ENCODE measurements at places on chromosomes 4 and X.

DNA sequence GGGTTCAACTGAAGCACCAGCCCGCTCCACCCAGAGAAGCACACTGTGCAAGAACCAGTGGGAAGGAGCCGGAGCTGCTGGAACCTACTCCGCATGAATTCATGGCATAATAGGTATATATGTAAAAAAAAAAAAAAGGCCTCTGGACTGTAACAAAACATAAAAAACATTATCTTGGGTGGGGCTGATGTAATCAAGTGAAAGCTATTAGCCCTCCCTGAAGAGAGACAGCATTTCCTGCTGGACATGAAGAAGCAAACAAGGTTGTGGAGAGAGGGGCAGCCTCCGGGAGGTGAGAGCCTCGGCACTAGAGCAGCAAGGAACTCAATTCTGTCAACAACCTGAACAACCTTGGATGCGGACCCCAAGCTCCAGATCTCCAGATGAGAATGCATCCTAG, 50.7 kb downstream of the PLAC1 start:
- DNase-seq = no peak

DNA sequence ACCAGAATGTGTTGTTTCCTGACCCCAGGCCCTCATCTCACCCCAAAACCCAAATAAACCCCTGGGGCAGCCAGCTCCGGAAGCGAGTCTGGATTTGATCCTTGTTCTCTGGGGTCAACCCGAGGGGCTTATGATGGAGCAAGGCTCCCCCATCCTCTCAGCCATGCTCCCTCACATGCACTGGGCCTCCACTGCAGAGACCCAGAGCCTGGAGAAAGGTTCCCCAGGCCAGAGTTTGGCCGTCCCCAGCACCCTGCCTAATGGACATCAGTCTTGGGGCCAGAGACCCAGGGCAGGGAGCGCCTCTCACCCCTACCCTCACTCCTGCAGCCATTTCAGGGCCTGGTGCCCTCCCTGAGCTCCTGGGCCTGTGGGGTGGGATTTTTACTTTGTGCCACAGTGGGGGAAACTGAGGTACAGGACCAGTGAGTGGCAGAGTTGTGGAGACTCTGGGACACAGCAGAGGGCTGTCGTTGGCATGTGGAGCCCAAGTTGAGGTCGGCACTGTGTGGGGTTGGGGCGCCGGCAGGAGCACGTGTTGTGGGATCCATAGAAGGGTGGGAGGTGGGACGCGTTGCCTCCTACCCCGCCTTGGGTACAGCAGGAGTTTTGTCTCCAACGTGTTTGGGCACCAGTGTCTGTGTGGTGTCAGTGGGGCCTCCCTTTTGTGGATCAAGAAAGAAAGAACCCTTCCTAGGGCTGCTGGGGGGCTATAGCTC, 3.6 kb downstream of the FGFR3 start:
- DNase-seq = no peak

DNA sequence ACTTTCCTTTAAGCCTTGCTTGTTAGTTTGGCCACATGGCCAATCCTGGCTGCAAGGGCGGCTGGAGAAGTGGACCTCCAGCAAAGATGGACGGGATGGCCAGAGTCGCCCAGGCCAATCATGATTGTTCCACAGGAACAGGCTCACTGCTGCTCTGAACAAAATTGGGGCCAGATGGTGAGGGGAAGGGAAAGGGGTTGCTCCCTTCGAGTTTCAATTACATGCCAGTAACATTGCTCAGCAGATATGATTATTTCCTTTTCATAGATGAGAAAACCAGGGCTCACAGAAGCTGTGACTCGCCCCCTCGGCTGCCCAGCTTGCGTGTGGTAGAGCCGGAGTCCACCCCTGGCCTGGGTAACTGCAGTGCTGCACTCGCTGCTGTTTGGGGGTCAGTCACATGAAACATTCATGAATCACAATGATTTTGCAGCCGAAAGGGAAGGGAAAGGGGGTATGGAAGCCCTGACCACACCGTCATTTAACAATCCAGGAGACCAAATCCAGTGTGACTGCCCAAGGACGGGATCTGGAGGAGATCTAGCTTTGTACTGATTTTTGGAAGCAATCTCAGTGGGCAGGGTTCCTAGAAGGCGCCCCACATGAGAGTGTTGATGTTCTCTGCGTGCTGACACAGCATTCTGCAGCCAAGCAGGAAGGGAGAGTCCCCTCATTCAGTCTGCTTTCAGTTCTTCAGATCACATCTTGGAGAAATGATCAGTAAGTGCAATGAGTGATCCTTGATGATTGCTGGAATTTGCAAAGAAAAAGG, 77.3 kb upstream of the MSX1 start:
- DNase-seq = no peak

- DNase-seq = no peak
These were observed 51.3 kb upstream of the EXOC1L start for GRCh38 chr4:55768291-55768690.

DNA sequence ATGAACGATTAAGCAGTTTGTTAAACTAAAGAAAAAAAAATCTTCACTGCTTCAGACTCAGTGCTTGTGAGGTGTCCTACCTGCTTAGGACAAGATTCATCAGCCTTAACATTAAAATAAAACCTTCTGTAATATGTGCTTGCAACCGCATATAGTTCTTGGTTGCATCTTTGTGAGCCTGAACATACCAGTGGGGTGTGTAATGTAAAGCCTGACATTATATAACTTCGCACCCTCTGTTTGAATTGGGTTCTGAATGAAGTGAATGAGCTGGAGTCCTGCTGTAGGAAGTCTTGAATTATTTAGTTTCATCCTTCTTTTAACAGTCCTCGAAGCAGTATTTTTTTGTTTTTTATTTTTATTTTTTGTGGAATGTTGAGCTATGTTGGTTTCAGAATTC, 3.1 kb downstream of the KDM6A start:
- DNase-seq = no peak

DNA sequence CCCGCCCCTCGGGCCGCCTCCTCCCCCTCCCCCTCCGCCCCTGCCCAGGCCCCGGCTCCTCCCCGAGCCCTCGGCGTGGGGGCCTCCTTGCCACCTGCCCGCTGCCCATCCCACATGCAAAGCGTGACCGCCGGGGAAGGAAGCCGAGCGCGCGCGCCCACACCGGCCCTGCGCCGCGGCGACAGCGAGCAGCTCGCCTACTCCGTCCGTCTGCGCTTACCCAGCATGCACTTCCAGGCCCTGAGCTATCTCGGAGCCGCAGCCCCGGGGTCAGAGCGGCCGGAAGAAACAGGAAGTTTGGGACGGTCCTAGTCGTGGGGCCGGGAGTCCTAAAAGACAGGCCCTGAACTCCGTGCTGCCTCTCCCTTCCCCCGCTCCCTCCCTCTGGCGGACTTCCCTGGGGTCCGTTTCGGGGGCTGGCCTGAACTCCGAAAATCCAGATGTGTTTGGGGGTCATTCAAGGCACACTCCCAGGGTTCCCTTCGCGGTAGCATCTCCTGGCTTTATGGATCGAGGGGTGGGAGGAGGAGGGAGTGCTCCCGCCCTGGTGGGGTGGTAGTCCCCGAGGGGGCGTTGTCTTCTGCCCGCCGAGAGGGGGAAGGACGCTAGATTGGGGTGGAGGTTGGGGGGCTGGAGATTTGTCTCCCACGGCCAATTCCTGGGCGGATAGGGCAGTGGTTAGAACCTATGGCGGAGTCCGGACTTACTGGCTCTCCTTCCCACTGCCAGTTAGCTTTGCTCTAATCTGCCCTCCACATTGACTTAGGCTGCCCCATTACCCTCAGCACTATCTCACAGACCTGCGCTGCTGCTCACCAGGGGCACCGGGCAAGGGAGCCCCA, 25.0 kb upstream of the BCORL1 start:
- no peak for DNase-seq

DNA sequence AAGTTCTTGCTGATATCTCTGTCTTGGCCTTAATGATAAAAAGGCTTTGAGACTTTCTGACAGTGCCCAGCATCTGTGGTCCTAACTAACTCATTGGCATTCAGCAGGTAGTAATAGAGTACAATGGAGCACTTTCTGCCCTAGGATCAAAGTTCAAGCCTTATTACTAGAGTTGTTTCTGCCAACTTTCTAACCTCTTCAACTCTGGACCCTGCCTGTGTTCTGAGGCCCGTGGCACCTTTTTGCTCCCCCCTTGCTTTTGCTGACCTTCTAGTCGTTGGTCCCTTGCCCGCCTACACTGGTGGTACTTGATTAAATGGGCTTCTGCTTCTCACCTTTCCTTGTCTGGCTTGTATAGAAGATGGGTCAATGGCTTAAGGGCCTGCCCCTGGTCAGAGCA, 126.3 kb downstream of the PPARGC1A start:
- no peak for DNase-seq

DNA sequence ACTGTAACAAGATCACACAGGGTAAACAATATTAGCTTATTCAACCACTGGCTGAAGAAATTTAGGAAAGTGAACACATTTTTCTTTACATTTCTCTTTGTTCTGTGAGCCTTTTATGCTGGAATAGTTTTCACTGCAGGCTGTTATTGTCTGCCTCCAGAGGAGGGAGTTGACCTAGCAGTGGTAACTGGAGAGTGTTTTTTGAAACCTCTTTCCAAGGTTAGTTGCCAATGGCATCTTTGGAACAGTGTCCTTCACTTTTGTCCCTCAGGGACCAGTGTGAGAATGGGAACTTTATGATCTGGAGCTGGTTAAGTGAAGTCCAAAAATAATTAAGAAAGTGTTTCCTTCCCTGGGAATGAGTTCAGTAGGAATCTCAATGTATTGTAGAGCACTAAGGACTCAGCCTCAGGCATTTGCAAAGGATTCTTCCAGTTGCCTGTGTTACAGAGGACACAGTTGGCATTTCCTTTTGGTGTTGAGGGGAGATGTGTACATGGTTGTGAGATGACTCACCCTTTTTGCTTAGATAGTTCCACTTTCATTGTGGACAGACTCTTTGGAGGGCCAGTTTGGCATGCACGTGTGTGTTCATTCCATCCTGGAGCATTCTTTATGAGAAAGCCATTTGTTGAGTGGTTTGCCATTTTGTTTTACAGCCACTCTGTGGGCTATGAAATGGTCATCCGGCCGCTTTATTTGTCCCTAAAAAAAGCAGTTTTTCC, 61.3 kb downstream of the AR start:
- DNase-seq = no peak

GRCh38 chr4:41061482-41062185, 152.7 kb downstream of the APBB2 start:
- no peak for DNase-seq

- no peak for DNase-seq
These were observed 74.2 kb downstream of the BEND4 start for GRCh38 chr4:42078184-42078801.

DNA sequence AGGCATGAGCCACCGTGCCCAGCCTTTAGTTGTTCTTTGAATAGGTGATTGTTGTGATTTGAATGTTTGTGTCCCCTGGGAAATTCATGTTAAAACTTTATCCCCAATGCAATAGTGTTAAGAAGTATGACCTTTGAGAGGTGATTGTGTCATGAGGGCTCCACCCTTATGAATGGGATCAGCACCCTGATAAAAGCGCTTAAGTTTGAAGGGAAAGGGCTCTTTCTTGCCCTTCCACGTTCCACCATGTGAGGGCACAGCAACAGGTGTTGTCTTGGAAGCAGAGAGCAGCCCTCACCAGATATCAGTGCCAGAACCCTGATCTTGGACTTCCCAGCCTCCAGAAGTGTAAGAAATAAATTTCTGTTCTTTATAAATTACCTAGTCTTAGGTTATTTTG, 33.7 kb upstream of the RP2 start:
- no peak for DNase-seq

- no peak for DNase-seq
These were observed 179.4 kb downstream of the RAPGEF2 start for GRCh38 chr4:159282329-159282728.

DNA sequence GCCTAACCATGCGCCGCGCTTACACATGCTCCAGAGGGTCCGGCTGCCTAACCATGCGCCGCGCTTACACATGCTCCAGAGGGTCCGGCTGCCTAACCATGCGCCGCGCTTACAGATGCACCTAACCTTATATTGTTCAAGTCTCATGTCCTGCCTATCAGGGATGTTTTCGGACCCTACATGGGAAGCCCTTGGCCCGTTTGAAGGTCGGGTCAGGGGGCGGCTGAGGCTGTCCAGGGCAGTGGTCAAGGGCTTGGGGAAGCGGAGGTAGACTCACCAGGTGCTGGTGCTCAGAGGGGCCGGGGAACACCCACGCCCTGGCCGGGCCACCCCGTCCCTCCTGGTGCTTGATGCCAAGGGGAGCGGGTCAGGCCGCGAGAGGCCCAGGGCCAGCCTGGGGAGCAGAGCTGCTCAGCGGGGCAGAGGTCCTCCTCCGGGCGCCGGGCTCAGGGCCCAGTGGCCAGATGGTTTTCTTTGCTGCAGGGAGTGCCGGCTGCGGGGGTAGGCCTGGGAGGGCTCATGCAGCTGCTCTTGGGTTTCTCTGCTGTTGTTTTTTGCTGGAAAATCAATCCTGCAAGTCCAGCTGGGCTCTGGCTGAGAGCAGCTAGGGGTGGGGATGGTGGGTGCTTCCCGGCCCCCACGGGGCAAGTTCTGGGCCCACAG, 35.4 kb upstream of the SPON2 start:
- DNase-seq = no peak

DNA sequence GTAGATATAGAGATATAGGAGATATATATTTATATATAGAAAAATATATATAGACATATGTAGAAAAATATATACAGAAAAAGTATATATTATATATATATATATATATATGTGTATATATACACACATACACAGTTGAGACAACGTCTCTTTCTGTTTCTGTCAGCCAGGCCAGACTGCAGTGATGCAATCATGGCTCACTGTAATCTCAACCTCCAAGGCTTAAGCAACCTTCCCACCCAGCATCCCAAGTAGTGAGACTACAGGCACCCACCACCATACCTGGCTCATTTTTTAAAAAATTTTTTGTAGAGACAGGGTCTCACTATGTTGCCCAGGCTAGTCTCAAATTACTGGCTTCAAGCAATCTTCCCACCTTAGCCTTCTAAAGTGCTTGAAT, 426.3 kb downstream of the GPM6A start:
- no peak for DNase-seq

DNA sequence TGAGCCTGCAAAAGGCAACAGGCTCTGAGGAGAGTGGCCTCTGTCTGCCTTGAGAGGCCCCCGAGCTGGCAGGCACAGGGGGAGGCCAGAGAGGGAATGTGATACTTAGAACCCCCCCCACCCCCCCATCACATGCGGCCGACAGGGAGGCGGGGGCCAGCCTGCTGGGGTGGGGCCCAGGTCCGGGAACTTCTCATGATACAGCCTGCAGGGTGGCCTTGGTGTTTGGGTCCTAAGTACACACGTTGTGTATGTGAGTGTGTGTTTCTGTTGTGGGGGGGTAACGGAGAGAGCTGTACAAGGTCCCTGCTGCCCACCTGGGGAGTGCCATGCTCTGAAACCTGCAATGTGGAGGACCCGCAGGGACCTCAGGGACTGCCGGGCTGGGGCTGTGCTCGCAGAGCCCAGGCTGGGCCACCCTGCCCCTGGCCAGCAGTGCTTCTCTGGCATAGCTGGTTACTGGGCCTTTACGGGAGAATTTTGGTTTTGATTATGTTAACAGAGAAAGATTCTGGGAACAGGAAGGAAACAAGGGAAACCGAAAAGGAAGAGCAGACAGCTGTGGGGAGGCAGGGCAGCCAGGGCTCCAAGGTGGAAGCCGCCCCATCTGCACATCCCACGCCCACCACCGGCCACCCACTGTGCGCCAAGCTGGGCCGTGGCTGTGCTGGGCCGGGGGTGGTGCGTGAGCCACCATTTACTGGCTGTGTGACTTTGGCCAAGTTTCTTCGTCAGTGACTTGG, 19.9 kb downstream of the SH3BP2 start:
- DNase-seq = no peak

GRCh38 chrX:71177327-71177726, 32.7 kb downstream of the NLGN3 start:
- DNase-seq = no peak

All from esophagus muscularis mucosa (tissue), 4 donors.